Mammary microvascular endothelial cell (primary cell): ENCODE measurements at places on chromosomes 13 and 19. TPM values are rescaled to one million over a fixed set of nuclear protein-coding genes. Genes with fewer than 3 reads are reported as not detected.

The TNNI3 gene
- not detected in 2 replicates for total RNA-seq

The NOVA2 gene
- total RNA-seq = 9.7 and 10.4 TPM in 2 replicates

The MISP gene
- total RNA-seq = not detected in 2 replicates

The MAP4K1 gene
- total RNA-seq = not detected in 2 replicates

The KLK12 gene
- total RNA-seq = not detected in 2 replicates

The LGI4 gene
- total RNA-seq = not detected in 2 replicates

The CFAP97D2 gene
- 0.10 and 0.27 TPM in 2 replicates for total RNA-seq

The MRPS31 gene
- 20.6 and 20.8 TPM in 2 replicates for total RNA-seq

The APBA3 gene
- total RNA-seq = 29.8 and 35.5 TPM in 2 replicates

The FBN3 gene
- total RNA-seq = not detected in 2 replicates

The C1QTNF9 gene
- not detected in 2 replicates for total RNA-seq

The CDX2 gene
- not detected in 2 replicates for total RNA-seq

The SYDE1 gene
- total RNA-seq = 28.1 and 33.4 TPM in 2 replicates

The MISP3 gene
- 0.05 and 1.00 TPM in 2 replicates for total RNA-seq

The WDR87 gene
- not detected in 2 replicates for total RNA-seq

The KASH5 gene
- total RNA-seq = not detected in 2 replicates

The CRB3 gene
- not detected in 2 replicates for total RNA-seq

The SYNGR4 gene
- not detected in 2 replicates for total RNA-seq

The IZUMO4 gene
- total RNA-seq = 0.20 and 0.25 TPM in 2 replicates

The CAB39L gene
- total RNA-seq = 5.6 and 6.6 TPM in 2 replicates

The NUMBL gene
- total RNA-seq = 25.7 and 28.6 TPM in 2 replicates

The SLC6A16 gene
- 0.07 and 0.10 TPM in 2 replicates for total RNA-seq

The ZNF443 gene
- total RNA-seq = 1.3 and 1.8 TPM in 2 replicates

The ZNF93 gene
- 6.6 and 11.4 TPM in 2 replicates for total RNA-seq

The TPTE2 gene
- not detected in 2 replicates for total RNA-seq

The SULT2B1 gene
- not detected in 2 replicates for total RNA-seq

The RGCC gene
- 217 and 221 TPM in 2 replicates for total RNA-seq

The FREM2 gene
- total RNA-seq = not detected in 2 replicates

The SYCN gene
- total RNA-seq = not detected in 2 replicates

The NCAN gene
- 0.07 TPM in 1 of 2 replicates, not detected in the other for total RNA-seq

The FPR2 gene
- total RNA-seq = not detected in 2 replicates

The KLK1 gene
- total RNA-seq = not detected in 2 replicates

The CD37 gene
- not detected in 2 replicates for total RNA-seq

The YJEFN3 gene
- total RNA-seq = 0.05 and 0.07 TPM in 2 replicates

The NANOS3 gene
- not detected in 2 replicates for total RNA-seq

The HIF3A gene
- 10.1 and 10.7 TPM in 2 replicates for total RNA-seq

The KIR3DL1 gene
- not detected in 2 replicates for total RNA-seq
